ENCODE measurements at places on chromosomes 7 and 10.

GRCh38 chr10:85666102-85666501, 700.5 kb downstream of the GRID1 start:
- DNase-seq = no peak

GRCh38 chr7:12294701-12295100, 83.6 kb downstream of the TMEM106B start:
- no peak for DNase-seq

GRCh38 chr7:137073571-137074325, 205.3 kb downstream of the CHRM2 start:
- DNase-seq = no peak

DNA sequence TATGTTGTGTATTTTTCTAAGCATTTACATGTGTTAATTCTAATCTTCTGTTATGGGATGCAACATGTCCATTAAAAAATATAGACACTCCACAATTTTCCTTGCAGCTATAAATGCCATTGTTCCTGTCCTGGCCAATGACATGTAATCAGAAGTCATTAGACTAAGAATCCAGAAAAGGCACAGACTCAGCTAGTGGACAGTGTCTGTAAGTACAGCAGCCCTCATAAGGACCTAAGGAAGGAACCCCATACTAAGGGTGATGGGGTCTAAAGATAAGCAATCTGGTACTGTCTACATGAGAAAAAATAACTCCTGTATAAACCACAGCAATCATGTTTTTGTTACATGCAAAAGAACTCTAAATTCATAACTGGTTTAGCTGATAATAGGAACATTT, 115.9 kb downstream of the GPR85 start:
- no peak for DNase-seq

DNA sequence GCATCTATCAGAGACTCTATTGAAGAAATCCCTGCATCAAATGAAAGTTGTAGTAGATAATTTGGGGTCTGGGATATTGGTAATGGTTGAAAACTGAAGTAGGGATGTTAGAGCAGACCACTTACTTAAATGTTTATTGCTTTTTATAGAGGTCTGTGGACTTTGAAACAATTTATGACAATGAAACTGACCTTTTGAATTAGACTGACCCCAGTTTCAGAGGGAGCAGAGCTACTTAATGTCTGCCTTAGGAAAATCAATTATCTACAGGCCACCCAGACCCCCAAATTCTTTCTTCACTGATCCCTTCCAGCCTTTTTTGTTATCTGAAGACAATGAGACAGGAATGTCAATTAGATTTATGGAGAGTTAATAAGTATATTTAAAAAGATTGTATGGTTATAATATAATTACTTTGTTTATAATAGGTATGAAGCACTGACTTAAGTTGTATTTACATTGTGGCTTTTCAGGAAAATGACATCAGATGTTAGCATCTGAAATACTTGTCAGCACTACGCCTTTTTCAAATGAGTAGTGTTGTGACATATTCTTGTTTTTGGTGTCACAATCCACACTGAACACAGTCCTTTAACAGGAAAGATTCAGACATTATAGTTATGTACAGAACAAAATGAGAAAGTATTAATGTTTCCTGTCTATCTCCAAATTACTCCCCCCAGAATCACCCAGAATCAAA, 13.9 kb downstream of the MGAM2 start:
- DNase-seq = no peak

GRCh38 chr7:45447296-45447695, 126.9 kb upstream of the ADCY1 start:
- no peak for DNase-seq

- no peak for DNase-seq
Measured at GRCh38 chr7:48832303-48832845, 92.0 kb upstream of the CDC14C start.

- no peak for DNase-seq
Measured at GRCh38 chr7:115060095-115060870, 138.4 kb downstream of the MDFIC start.

DNA sequence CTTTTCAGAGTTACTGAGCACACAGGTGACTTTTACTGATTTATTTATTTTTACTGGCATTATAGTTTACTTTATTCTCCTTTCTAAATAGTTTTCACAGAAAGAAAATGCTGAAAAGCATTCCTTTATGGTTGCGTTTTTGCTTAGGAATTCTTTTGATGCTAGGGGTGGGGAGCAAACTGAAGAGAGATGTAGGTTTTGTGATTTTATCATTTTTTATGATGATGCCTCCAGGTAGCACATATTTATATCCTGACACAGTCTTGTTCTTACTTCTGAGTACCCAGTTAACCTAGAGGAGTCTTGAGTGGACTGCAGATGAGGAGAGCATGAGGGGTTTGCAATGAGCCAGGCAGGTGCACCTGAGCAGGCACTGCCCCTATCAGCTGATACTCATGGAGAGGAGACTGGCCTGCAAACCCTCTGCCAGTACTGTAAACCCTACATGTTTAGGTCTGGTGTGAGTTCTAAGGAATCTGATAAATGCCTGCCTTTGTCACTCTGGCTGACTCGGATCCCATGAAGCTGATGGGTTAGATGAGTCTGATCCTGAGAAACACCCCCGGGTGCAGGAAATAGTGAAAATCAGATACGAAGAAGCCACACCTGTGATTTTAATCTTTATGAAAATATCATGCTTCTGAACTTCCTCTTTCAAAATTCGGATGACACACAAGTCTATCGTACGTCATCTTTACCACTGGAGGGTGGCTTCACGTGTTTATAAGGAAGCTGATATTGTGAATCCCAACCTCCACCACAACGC, 302.9 kb downstream of the WDR37 start:
- no peak for DNase-seq

GRCh38 chr7:85217085-85217484, 30.2 kb upstream of the SEMA3D start:
- DNase-seq = no peak

GRCh38 chr7:131244259-131244852, 83.3 kb upstream of the MKLN1 start:
- peak; percentile 80 for DNase-seq

DNA sequence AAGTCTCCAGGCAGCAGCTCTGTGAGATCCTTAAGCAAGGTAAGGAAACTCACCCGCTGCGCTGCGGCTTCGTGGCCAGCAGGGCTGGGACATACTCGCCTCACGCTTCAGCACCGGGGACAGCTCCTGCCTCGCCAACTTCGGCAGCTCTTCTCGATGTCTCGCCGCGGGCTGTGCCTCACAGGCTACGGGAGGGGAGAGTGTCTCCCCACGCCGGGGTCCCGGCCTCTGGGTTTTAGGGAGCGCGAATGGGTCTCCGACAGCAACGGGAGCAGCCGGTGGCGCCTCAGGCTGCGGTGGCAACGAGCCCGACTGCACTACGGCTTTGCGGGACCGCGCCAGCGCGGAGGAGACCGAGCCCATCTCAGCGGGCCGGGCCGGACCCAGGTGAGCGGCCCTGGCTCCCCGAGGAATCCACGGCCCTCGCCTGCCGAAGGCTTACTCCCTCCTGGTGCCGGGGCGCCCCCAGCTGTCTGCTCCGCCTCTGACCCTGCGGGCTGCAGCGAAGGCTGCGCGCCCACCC, 62.4 kb downstream of the LSM5 start:
- DNase-seq = peak; percentile 93

GRCh38 chr7:50754684-50755083, 28.0 kb downstream of the GRB10 start:
- no peak for DNase-seq

GRCh38 chr10:88129013-88129412, 265.6 kb downstream of the PTEN start:
- DNase-seq = no peak

DNA sequence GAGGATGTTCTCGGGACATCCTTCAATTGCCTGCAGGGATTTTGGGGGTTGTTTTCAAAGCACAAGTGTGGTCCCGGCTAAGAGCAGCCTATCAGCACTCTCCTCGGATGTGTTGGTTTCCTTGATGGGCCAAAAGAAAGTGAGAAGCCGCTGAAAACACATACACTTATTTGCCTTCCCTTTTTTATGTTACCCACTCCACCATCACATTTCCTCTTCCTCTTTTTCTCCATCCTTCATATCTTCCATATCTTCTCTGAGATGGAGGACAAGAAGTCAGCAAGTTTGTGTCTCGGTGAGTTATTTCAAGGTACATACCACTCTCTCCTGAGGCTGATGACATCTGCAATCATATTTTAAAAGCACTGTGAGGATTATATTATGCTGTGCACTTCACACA, 64.0 kb downstream of the ZNF33B start:
- no peak for DNase-seq

GRCh38 chr10:36362257-36362656, 720.2 kb upstream of the FZD8 start:
- DNase-seq = peak; percentile 15

DNA sequence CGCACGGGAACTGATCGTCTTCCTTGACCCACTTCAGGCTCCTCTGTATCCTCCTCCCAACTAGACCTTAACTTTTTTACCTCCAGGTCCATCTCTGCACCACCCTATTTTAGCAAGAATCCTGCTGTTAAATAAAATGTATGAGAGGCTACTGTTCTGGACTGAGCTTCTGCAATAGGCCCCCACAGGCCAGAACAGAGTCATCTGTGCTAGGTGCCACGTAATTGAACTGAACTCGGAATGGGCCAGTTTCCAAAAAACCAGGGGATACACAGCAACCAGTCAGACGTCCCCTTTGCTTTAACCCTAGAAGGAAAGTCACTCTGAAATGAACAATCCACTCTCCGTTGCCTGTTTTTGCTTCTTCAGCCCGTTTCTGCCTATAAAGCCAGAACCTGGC, 71.3 kb downstream of the CHST15 start:
- no peak for DNase-seq

DNA sequence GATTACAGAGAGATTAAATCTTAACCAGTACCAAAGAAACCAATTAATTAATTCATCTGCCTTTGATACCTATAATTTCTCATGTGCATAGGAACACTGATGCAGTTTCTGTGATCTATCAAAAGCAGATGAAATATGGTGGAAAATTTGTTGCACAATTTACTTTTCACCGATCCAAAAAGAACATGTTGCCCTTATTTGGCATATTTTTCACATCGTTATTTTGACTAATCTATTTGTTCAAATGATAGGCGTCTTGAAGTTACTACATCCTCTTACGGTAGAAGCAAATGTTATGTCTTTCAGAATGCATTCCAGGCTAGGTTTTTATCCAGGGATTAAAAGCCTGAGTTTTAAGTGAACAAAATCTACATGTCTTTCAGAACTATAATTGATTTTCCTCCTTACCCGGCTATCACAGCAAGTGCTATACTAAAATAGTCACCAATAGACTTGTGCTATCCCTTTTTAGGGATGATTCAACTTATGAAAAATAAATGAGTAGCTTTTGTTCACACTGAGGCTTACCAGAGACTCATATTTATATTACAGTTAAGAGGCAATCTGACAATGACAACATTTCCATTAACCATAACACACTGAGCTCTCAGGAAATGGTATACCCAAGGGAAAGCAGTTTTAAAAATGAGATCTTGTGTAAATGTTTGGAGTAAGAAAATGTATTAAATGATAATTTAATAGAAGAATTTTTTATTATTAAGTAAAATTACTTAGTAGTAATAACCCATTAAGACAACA, 16.8 kb upstream of the TES start:
- no peak for DNase-seq

DNA sequence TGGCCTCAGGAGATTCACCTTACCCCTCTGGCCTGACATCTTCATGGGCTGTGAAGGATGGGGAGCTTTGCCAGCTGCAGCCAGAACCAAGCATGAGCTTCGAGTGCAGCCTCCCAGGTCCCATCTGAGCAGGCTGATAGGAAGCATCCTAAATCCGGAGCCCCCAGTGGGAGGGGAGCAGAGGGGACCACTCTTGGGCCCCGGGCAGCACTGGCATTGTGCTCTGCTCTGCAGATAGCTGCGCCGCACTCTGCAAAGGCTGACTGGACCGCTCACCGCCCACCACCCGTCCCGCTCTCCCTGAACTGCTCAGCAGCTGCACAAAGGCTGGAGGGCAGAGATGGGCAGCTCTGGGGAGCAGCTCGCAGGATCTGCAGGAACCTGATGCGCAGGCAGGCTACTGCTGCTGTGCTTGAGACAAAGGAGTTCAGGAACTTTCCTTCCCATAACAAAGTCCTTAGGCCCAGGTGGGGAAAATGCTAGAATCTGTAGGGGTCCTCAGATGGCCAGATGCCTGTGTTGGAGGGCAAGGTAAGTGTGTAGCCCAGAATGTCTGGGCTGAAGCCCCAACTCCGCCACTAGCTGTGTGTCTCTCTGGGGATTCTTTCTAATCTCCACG, 51.8 kb downstream of the ARHGAP22 start:
- DNase-seq = no peak

DNA sequence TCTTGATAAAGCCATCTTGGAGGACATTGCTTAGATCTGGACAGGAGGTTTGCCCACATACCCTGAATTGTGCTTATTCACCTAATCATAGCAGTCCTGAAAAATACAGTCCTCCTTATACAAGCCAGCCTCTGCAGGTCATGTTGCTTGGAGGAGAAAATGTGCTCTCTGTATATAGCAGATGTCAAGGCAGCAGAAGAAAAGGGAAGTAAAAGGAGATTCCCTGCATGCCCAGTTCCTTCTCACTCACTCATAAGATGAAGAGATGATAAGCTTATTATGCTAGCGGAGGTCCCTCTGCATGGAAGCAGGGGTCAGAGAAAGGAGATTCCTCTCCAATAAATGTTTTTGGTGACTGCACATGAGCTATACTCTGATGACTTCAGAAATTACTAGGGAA, 458.8 kb upstream of the ZMIZ1 start:
- DNase-seq = no peak

DNA sequence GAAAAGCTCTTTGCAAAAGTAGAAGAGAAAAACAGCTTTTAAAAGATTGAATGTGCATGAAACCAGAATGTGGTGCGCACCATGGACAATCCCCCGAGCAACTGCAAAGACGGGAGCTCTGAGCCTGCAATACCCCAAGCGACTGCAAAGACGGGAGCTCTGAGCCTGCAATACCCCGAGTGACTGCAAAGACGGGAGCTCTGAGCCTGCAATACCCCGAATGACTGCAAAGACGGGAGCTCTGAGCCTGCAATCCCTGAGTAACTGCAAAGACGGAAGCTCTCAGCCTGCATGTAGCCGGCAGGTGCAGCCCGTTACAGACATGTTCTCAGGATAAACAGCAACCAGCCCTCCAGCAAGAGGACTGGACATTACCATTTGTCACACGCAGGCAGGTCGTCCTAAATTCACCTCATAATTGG, 6.2 kb downstream of the ZNF775 start:
- DNase-seq = no peak

Measured in ELF-1 (cell line).